Stimulated activated CD8-positive, alpha-beta memory T cell treated with anti-CD3 and anti-CD28 coated beads, Interleukin-15, amount 100 ng/mL, for 24 hours (primary cell): ENCODE measurements at places on chromosomes 3 and 15.

- DNase-seq: no peak
These were observed 60.4 kb upstream of the POU1F1 start for GRCh38 chr3:87336761-87337160.

GRCh38 chr3:73056014-73056844, 5.2 kb upstream of the EBLN2 start:
- DNase-seq: no peak

- no peak for DNase-seq
These were observed 38.5 kb downstream of the TPRA1 start for GRCh38 chr3:127552038-127552437.

GRCh38 chr3:105802118-105802706, 66.6 kb downstream of the CBLB start:
- no peak for DNase-seq

- DNase-seq: no peak
These were observed 22.3 kb upstream of the C2CD4B start for GRCh38 chr15:62187425-62187824.

- no peak for DNase-seq
These were observed 173.8 kb downstream of the SMAD6 start for GRCh38 chr15:66875588-66876420.

DNA sequence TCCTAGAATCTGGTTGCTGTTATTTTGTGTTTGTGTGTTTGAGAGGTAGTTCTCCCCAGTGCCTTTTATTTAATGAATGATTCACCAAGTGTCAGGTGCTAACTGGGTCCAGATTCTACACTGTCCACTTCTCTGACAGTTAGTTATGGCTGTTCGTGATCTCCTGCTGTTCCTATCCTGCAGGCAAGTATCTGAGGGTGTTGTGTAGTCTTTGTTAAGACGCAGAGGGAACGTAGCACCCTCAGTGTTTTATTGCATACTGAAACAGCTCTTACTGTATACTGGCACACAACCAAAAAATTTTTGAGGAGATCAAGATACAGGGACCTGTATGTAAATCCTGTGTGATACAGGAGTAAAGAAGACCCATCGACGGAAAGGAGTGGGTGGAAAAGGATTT, 1271.3 kb downstream of the ROBO1 start:
- DNase-seq: no peak

DNA sequence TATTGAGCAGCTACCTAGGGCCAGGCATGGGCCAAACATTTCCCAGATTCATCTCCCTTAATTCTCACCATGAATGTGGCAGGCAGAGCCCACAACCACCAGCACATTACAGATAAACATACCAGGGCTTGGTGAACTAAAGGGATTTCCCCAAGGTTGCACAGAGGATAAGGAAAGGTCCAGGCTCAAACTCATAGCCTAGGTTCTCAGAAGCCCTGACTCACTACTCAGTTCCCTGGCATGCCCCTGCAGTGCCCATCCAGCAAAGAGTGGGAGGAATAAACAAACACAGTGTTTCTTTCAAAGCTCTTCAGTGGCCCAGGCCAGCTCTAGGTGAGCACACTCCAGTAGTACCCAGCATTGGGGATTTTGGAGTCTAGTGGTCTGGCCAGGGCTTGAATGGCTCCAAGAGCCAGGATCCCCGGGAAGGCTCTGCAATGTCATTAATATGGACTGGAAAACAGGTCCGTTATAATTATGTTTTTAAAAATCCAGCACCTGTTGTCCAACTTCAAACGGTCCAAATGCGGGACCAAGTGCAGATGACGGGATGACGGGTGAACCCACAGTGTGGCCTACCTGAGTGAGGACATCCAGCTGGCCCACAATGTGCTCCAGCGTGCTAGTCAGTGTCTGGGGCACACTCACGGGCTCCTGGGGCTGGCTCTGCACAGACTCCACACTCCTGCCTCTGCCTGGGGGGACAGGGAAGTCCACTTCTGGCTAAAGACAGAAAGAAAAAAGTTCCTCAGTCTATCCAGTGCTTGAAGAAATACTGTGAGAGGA, 39.8 kb upstream of the DUSP7 start:
- DNase-seq: no peak

GRCh38 chr15:41494190-41494921, 682 bp downstream of the ITPKA start:
- DNase-seq: no peak

DNA sequence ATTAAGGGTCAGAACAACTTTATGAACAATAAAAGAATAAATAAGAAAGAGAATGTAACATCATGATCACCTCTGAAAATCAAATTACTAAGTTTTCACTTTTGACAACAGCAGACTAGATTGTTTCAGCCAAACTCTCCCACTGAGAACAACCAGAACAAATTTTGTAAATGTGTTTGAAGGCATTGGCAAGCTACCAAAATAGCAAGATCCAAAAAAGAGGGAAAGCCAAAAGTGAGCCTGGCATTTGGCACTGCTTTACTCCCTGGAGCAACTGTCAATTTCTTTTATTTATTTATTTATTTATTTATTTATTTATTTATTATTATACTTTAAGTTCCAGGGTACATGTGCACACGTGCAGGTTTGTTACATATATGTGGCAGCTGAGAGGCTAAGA, 67.2 kb downstream of the CFAP44 start:
- no peak for DNase-seq

DNA sequence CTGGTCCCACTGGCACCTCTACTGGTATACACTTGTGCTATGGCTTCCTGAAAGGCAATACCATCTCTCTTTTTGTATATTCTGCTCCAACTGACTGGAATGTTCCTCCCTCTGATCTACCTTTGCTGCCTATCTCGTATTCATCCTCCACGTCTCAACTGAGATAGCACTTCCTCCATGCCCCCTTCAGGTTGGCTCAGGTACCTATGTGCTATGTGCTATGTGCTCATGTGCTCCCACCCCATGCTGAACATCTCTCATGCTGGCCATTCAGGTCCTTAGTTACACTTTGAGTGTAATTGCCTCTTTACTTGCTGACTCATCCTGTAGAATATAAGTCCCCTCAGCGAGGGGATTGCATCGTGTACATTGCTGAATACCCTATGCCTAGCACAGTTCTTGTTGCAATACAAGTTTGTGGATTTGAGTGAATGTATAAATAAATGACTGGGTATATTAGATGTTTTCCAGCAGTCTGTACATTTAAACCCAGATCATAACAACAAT, 156.9 kb downstream of the SOX2 start:
- no peak for DNase-seq

- no peak for DNase-seq
These were observed 229.9 kb downstream of the THRB start for GRCh38 chr3:24264748-24265158.

DNA sequence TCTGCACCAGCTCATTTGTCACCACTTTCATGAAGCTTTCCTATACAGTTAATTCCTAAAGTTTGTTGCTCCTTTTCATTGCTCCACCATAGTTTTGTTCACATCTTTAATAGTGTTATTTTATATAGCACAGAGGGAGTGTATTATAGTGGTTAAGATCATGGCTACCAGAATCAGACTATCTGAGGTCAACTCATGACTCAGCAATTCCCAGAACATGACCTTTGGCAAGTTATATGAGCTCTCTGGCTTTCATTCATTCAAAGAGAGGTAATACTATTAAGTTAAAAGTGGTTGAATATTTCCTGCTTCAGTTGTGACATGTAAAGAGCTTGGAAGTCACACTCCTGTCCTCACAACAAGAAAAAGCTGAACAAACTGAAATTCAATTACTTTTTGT, 1073.5 kb downstream of the NAALADL2 start:
- DNase-seq: no peak

DNA sequence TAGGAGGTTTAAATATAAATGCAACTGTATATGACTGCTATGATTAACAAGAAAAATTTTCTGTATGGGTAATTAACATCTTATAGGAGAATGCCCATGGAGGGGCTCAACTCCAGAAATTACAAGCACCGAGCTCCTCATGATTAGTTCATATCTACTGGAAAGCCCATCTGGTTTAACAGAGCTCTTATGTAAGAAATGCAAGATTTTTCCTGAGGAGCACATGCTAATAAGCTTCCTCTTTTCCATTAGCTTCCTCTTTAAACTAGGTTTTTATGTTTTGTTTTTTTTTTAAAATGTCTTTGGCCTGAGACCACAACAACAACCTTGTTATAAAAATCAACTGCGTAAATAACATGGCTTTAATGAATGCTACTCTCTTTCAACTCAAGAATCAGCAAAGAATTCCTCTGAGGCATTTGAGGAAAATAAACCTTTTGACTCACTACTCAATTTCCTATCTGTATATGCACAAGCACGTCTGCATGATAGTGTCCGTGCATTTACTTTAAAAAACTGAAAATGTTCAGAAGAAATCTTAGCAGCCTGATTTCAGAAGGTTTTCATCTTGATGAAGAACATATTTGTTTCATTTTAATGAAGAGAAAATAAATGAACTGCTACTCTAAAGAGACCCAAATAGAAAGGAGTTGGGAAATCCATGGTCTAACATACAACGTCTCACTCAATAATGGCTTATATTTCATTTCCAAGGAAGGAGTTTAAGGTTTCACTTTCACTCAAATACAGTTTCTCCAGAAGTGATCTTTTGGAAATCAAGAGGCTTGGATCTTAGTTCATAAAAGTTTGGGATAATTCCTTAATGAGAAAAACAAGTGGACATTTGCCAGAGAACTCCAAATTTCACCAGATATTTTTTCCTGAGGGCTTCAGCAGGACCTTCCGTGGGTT, 180.8 kb downstream of the KCNAB1 start:
- DNase-seq: no peak

GRCh38 chr3:65268426-65268825, 580.6 kb upstream of the ADAMTS9 start:
- DNase-seq: no peak

DNA sequence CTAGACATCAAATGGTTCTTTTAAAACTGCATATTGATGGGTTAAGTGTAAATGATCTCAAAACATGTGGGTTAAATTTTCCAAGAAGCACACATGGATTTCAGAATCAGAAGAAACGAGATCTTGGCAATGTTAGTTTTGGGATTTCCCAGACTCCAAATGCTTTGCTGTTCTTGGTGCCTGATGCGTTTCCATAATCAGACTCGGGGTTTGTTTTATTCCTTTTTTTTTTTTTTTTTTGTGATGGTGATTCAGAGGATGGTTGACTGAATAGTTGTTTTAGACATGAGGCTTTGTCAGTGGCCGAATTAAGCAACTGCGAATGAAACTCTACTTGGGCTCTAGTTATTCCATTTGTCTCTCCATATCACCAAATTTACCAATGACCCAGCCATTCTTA, 52.2 kb upstream of the FAM98B start:
- DNase-seq: no peak

DNA sequence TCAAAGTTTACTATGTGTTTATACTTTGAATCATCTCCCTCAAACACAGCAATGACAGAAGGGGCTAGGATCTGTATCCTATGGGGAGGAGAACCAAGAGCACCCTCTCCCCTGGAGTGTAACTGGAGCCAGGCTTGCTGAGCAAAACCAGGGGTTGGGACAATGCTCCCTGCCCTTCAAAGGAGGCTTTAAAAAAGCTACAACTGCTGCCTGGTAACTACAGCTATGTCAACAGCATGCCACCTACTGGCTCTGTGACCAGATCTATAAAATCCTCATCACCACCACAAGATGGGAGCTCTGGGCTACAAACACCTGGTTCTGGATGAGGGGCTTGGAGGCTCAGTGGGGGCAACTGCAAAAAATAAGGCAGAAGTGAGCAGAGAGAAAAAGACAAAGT, 61.9 kb downstream of the ANO10 start:
- no peak for DNase-seq

DNA sequence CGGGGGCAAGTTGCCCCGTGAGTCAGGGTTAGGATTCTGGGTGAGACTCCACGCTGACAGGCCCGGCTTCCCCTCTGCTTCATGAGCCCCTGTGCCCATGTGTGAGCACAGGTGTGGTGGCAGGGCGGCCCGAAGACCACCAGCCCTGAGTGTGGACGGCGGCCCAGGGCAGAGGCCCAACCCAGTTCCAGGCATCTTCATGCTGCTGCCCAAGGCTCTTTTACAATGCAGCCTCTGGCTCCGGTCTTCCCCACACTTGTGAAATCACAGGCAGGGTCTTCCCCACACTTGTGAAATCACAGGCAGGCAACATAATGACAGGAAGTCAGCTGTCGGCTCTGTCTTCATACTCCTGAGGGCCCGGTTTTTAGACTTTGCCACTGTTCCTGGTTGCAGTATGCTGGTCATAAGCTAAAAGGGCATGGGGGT, 78.8 kb downstream of the AAGAB start:
- DNase-seq: no peak
